ENCODE measurements at places on chromosomes 12 and 14.
A peak's percentile ranks its signal among the peaks of the same experiment; 100 is the strongest.

- no peak for DNase-seq
Measured at GRCh38 chr12:110906516-110906915, 13.9 kb downstream of the MYL2 start.

DNA sequence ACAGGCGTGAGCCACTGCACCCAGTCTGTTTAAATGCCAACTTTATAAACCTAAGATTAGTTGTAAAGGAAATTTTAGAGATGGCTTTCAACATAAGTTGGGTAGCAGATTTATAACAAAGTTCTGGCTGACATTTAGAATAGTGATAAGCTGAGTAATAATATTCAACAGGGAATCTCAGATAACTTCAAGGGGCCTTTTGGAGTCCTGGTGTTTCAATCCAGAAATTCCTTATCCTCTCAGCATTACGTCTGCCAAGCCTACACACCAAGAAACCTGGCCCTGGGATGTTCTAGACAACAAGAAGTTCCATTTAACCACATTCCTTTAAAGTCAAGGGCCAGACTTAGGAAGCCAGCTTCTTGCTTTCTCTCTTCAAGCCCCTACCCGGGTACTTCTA is 59.5 kb upstream of the DYRK2 start:
- no peak for DNase-seq

DNA sequence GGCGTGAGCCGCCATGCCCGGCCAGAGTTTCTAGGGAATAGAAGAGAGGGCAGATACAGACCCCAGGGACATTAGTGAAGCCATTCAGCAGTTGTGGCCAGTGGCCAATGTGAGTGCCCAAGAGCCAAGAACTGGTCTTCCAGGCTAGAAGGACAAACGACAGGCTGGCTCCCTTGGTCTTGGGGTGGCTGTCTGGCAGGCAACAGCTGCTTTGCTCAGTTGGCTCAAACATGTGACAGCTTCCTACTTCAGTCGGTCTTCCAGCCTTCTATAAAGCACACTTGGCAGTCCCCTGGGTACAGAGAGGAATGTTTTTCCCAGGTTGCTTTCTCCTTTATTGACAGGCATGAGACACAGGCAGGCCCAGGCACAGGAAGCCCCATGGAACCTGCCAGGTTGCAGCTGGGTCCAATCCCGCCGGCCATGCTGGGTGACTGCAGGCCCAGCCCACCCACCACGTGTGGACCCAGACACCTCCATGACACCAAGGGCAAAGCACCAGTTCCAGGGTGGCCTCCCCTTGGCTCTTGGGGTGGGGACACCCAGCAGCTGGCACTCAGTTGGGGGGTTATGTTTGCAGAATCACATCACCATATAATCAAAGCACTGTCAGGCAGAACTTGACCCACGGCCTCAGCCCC is 15.4 kb downstream of the CHGA start:
- DNase-seq = no peak

DNA sequence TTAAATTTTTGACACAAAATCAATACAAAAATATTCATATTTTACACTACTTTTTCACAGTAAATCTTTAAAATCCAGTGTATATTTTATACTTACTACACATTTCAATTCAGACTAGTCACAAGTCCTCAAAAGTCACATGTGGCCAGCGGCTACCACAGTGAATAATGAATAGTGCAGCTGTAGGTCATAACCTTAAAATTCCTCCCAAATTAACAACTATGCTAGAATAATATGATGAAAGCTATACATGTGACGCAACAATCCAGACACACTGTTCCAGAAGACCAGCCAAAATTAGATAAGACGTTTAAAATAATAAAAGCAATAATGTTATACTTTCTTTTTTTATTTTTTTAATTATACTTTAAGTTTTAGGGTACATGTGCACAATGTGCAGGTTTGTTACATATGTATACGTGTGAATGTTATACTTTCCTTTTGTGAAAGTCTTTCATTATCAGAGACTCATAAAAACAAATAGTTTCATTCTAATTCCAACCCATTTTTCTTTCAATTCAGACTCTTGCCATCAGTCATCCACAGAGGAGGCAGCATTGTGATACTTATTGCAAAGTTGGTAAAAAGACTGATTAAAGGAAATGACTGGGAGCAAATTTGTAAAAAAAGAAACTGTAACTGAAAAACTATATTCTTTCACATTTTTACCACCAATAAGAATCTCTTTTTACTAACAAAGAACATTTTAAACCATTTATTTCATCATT is 67.0 kb downstream of the C2CD5 start:
- no peak for DNase-seq

- DNase-seq = no peak
Measured at GRCh38 chr14:32075672-32076277, 1.3 kb upstream of the ARHGAP5 start.

DNA sequence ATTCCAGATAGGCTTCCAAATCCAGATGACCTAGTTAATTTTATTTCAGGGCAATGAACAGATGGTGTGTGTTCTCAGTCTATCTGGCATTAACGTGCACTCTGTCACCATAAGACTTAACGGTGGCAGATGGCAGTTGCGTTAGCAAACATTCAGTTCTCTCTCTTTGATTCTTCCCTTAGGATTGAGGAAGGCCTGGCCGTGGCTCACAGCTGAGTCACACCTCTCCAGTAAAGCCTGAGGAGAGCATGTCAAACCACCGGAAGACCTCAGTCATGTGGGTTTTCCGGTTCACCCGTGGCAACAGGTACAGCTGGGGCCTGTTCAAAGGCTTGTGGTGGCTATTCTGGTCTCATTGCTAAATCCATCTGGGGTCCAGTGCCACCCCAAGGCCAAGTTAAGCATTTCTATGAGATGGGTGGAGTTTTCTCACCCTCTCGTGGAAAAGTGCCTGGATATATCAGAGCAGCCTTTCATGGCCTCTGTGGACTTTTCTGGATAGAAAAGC is 545.1 kb upstream of the ATP2B1 start:
- peak; percentile 92 for DNase-seq

DNA sequence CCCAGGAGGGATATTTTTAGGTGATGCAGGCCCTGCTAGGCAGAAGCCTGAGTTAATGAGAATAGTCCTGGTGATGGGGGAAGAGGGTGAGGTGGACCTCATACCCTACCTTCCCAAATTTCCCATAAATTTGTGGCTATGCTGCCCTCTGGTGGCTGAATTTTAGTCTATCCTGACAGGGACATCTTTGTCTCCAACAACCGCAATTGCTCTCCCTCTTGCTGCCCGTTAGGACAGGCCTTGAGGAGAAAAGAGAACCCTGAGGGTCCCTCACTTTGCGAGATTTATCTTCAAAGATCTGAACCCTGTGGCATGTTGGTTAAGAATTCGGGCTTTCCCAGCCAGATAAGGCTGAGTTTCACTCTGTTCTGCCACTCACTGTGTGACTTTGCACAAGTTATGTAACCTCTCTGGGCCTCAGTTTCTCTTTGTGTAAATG is 9.8 kb upstream of the ZNF385A start:
- peak; percentile 45 for DNase-seq

DNA sequence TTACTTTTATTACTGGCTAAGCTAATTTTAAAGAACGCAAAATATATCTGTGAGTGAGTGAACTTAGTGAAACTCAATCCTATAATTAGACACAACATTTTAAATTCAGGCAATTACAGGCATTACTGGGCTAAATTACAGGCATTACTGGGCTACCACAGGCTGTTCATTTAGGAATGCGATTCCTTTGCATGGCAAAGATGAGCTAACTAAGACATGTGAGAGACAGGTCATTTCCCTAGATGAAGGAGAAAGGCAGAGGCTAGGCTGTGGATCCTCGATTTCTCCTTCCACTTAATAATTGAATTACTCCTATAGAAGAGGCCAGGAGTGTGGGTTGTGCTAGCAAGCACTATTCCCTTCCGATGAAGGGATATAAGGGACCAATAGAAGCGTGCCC is 429.4 kb upstream of the LMO3 start:
- no peak for DNase-seq

GRCh38 chr12:9651265-9651729 is 18.2 kb upstream of the CLEC2D start:
- DNase-seq = no peak

DNA sequence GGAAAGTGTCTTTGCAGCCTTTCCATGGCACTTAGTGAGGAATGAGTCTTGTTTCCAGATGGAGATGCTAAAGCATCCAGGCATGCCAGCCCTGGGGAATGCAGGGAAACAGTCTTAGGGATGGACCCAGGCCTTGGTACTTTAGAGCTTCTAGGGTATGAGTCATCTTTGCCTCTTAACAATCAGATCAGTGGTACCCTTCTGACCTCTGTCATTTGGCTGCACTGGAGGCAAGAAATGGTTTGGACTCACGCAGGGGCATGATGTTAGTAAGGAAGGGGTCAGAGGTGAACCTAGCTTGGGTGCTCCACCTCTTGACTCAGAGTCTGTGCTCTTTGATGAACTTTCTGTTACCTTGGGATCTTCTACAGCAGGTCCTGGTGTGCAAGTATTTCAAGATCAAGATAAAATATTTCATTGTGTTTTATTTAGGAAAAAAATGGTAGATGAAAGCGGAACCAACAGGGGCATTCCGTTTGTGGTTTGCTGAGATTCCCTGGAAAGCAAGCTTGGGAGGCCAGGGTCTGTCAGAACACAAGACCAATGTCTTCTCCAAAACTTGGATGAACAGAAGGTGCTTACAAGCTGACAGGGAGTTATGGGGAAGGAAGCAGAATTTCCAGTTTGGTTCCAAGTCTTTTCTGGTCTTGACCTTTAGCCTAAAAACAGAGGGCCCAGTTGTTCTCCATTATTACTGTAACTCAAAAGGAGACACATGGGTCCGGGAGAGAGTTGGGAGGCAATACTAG is 216.2 kb downstream of the ZFP36L1 start:
- peak; percentile 84 for DNase-seq

DNA sequence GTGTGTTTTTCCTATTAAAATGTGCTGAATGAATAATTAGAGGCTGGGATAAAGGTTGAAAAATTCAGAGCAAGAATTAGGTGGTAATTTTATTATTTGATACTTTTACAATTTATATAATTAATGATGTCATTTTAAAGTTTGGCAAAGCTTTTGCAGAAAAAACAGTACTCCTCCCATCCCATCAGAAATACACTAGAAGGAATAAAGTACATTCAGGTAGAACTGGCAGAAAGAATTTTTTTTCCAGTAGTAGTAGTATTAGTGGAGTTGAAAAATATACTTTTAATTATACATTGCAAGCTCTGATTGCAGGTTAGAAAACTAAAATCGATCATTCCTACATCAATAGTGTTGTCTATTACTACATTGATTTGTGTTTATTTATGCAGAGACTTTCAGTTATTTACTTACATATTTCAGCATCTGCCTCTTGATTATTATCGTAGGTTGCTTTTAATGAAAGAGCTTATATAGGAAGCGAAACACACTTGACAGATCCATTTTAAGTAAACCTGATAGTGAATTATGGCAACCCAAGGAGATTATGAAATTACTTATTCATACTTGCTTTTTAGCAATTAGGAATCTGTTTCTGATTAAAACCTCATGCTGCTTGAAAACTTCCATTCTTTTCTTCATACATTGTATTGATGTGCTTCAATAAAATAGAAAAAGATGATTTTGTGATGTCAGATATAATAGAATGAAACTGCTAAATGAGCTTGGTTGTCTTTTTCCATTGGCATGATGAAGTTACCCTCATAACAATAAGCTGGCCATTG is 10.1 kb downstream of the FOXG1 start:
- DNase-seq = no peak

DNA sequence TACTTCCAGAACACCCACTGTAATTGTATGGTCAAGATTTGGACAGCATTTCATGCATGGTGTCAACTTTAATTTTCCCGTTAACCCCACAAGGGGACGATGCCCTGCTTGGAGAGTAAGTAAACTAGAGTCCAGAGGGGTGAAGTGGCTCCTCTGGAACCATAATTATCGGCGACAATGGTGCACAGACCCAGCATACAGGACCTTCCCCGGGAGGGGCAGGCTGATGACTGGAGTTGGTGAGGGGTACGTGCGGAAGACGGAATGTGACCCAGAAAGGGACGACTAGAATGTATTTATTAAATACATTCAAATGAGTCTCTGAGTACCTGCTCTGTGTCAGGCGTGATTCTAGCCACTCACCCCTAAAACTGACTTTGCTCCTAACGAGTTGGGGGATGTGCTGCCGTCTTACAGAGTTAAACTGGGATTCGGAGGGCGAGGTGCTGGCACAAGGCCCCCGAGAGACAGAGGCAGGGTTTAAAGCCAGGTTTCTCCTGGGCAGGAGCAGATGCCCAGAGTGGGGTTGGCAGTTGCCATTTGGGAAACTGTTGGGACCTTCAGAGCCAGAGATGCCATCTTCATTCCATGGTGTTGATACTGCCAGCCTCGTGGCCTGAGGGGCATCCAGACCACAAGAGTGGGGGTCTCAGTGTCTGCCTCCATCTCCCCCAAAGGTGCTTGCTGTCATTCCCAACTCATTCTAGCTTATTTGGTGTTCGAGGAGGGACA is 10.9 kb downstream of the RTL1 start:
- no peak for DNase-seq

DNA sequence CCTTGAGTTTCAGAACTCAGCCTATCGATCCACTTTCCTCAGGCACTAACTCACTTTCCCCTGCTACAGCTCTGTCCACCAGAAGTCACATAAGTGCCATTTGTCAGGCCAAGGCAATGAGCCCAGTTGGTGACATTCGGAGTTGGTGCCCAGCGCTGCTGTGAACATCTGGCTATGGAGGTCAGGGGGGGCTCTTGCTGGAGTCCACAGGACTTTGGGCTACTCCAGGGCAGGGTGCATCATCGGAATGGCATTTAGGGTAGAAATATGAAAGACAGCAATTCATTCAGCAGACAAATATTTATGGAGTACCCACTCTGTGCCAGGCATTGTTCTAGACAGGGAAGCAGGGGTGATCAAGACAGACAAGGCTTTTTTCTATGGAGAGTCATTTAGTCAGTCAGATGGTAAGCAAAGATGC is 1.5 kb upstream of the PPP1CC start:
- no peak for DNase-seq

GRCh38 chr12:62401631-62402030 is 65.0 kb upstream of the MON2 start:
- DNase-seq = no peak

All from HCT116 (cell line).